ENCODE measurements at places on chromosomes 2 and 18.

GRCh38 chr2:1448009-1448408 lies 34.7 kb downstream of the TPO start:
- no peak for DNase-seq

DNA sequence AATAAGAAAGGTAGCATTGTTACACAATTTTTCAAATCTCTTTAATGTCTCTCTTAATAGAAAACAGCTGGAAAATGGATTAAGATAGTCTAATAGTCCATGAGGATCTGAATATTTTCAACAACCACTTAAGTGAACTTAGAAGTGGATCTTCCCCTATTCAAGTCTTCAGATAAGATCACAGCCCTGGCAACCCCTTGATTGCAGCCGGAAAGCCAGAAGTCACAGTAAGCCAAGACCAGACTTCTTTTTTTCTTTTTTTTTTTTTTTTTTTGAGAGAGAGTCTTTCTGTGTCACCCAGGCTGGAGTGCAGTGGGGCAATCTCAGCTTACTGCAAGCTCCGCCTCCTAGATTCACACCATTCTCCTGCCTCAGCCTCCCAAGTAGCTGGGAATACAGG lies 18.6 kb upstream of the ZC3H15 start:
- no peak for DNase-seq

DNA sequence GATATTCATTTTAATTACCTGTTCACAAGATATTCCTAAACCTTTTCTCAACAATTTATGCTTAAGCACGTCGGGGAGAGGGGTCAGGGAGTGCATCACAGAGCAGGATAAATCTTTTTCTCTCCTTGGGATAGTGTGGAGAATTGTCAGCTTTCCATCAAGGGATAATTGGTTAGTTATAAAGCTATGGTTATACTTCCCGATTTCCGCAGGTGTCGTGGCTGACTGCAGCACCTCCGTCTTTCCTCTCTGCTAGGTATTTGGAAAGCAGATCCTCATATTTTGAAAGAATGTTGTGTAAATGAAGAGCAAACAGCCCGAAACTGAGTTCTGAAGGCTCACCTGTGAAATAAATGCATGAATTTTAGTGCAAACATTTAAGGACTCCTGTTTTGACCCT lies 778 bp downstream of the DYNC2LI1 start:
- no peak for DNase-seq

GRCh38 chr2:1493431-1494126 lies 80.3 kb downstream of the TPO start:
- no peak for DNase-seq

DNA sequence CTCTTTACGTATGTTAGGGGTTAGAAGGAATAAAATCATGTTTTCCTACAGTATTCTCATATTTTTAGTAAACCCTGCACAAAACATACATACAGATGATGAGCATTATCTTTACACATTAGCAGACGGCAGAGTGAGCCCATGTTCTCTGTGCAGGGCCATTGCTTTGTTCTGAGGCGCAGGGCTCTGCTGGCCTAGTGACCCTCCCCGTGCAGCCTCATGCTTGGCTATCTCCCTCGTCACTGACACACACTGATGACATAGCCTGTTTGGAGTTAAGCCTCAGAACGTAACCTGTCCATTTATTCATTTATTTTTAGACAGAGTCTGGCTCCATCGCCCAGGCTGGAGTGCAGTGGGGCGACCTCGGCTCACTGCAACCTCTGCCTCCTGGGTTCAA lies 115.9 kb upstream of the FOSL2 start:
- no peak for DNase-seq

GRCh38 chr2:64350996-64351395 lies 103.0 kb upstream of the LGALSL start:
- no peak for DNase-seq

GRCh38 chr2:44778221-44778654 lies 163.3 kb upstream of the SIX3 start:
- DNase-seq, result no peak

GRCh38 chr18:28095041-28095440 lies 81.9 kb downstream of the CDH2 start:
- DNase-seq, result no peak

DNA sequence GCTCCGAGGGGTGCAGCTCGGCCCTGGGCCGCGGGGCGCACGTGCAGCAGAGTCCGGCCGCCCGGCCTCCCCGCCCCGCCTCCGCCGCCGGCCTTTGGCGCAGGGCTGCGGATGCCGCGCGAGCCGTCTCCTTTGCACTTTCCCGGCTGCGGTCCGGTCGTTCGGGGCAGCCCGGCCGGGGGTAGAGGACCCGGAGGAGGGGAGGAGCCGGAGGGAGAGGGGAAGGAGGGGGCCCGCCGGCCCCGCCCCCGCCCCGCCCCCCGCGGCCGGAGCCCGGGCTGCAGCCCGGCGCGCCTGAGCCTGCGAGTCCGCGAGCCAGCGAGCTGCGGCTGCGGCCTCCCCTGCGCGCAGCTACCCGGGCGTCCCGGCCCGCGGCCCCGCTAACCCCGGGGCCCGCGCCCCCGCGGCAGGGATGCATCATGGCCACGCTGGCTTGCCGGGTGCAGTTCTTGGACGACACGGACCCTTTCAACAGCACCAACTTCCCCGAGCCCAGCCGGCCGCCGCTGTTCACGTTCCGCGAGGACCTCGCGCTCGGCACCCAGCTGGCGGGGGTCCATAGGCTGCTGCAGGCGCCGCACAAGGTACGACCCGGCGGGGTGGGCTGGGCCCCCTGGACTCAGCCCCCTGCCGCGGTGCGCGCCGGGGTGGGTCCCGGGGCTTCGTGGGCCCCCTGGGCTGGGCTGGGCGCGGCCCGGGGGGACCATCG lies at the start of gene FHOD3:
Gene FHOD3 (plus strand): TSS at position 297 of the 709 bp plus-strand sequence. CDS start 123 bp downstream, at position 420.
- peak; percentile 2 for DNase-seq

DNA sequence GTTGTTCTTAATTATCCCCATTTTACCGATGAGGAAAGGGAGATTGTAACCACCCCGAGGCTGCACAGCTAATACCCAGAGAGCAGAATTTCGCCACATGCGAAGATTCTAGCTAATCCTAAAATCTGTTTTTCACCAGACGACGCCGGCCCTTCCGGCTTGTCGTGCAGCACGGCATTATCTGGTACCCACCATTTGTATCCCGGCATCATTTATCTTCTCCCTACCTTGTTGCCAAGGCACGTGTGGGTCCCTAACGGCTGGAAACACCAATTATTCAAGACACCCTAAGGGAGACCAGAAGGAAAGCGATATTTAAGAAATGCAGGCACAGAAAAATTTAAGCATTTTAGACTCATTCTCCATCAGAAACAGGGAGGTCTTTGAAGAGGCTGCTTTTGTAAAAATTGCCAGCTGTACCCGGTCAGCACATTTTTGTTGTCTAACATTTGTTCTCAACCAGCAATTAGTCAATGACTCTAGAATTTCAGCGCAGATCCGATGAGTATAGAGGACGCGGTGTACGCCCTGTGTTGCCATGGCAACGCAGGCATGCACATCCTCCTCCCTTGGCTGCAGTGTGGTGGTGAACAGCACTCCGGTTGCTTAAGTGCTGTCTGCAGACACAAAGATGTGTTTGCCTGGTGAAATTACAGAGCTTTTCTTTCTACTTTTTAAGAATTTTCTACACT lies 111.6 kb downstream of the AGAP1 start:
- DNase-seq, result no peak

GRCh38 chr2:60029566-60029883 lies 523.9 kb downstream of the BCL11A start:
- DNase-seq, result no peak

DNA sequence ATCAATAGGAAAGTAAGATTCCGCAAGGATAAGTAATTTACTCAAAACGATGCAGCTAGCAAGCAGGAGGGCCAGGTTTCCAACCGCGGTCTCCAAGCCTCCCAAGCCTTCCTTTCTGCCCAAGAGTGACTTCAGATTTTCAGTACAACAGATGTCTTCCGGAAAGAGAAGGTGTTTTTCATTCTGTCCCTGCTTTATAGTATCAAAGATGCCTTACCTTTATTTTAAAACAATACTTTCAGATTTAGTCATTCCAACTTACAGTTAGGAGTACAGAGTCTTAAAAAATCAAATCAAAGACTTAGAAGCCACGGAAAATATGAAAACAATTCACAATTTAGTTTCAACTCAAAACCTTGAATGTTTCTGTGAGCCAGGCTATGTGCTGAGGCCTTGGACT lies 43.6 kb downstream of the CYB5A start:
- DNase-seq, result no peak

- no peak for DNase-seq
Measured at GRCh38 chr2:142981069-142981378, 103.6 kb downstream of the KYNU start.

GRCh38 chr2:66477135-66477842 lies 42.4 kb downstream of the MEIS1 start:
- no peak for DNase-seq

GRCh38 chr18:6624661-6625311 lies 104.7 kb upstream of the ARHGAP28 start:
- no peak for DNase-seq

- DNase-seq, result no peak
Measured at GRCh38 chr2:152038441-152038958, 60.3 kb downstream of the CACNB4 start.

- DNase-seq, result no peak
Measured at GRCh38 chr2:28340312-28341202, 52.1 kb upstream of the FOSL2 start.

DNA sequence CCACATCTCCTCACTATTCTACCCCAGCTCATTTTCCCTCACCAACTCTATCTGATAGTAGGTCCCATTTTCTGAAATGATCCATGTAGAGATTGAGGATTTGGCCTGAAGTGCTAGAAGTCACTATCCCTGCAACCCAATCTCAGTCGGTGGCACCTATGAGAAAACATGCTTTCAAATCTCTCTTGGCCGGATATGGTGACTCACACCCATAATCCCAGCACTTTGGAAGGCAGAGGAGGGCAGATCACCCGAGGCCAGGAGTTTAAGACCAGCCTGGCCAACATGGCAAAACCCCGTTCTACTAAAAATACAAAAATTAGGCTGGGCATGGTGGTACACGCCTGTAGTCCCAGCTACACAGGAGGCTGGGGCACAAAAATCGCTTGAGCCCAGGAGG lies 19.1 kb upstream of the MARCHF4 start:
- DNase-seq, result no peak

DNA sequence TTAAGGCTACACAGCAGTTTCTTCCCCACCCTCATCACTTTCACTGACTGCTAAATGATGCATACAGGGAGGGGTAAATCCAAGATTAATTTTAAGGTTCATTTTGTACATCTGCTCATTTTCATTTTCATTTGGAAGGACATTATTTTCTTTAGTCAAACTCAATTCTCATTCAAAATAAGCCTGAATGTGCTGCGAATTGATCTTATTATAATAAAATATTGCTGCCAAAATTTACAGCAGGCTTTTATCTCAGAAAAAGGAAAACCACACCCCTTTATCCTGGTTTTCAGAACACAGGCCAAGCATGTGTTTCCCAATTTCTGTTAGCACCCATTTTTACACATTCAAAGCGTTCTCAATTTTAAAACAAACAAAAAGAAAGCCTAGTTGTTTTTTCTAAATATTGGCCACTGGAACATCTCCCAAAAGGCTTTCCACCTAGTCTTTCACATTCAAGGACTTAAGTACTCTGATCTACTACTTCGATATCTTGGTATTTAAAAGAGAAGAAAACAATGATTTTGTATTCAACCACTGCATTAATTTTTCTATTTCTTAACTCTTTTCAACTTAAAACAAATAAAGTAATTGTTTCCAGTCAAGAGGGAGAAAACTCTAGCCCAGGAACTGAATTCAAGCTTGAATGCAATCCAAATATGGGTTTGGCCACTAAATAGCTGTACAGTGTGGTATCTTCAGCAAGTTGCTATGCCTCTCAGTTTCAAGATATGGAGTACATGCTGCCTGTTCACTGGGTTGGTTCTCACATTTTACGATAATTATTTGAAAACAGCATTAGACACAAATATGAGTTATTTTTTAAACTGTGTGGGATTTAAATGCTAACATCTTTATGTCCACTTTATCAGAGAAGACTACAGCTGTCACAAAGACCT lies 52.5 kb downstream of the CDH2 start:
- DNase-seq, result no peak

DNA sequence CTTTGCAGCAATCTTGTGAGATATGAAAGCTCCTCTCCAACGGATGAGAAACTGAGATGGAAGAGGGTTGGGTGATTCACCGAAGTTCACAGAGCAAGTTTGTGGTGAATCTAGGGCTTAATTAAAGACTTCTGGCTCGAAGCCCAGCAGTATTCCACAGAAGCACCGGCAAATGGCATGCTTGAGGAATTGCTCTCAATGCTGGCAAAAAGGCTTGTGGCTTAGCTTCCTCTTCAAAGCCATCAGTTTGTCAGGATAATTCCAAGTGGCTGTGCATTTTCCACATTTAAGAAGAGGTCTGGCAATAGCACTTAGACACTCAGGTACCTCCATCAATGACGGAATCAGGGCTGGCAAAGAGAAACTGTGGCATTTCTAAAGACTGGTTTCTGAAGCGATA lies 98.7 kb upstream of the SLC66A3 start:
- no peak for DNase-seq

GRCh38 chr18:39770399-39770798 lies 2184.6 kb upstream of the PIK3C3 start:
- DNase-seq, result no peak

GRCh38 chr2:66509326-66509811 lies 74.4 kb downstream of the MEIS1 start:
- DNase-seq, result no peak

DNA sequence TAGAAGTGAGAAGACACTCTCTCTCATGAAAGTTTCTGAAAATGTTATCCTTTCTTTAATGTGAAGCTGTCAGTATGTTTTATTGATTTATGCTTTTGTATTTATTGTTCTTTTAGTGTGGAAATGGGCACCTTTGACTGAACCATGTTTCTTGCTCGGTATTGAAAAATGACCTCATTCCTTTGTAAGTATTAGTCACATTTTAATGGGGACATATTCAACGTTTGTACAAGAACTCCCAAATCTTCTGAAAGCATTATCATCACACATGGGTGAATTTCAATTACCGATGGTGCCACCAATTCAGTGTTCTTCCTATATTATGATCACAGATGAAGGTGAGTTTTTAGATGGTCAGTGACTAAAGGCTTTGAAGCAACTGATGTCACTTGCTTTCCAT lies 371.8 kb upstream of the GCFC2 start:
- DNase-seq, result no peak

GRCh38 chr18:59609654-59610053 lies 87.6 kb downstream of the CCBE1 start:
- no peak for DNase-seq

- peak; percentile 43 for DNase-seq
Measured at GRCh38 chr18:77899972-77900754, 650.5 kb downstream of the GALR1 start.

DNA sequence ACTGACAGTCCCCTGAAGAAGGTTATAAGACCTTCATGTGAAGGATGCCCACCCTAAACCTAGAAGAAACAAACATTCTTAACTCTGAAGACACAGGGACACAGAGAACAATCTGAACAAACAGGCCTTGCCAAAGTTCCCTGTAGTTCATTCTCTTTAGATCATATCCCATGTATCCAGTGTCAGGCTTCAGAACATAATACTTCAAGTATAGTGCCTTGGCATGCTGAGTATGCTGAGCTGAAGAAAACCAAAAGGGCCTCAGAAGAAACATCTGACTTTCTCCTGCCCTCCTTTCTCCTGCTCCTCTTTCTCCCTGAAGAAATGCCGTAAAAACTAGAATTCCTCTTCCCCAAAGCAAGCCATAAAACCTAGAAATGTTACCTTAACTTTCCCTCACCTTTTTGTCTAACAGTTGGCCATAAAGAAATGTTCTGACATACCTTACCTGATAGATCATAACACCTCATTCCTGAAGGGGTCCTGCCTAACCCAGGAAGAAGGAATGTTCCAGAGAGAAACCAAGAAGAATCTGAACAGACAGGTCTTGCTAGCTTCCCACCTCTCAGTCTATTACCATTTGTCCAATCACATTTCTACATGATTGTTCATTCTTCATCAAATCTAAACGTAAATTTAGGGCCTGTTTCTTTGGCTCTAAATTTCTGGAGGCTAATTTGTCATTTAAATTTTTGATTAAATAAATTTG lies 160.1 kb upstream of the ZC3H15 start:
- DNase-seq, result no peak
